ENCODE measurements at places on chromosomes 4 and X. TPM values are rescaled to one million over a fixed set of nuclear protein-coding genes. Genes with fewer than 3 reads are reported as not detected.

GRCh38 chr4:61086979-61087378, 113.1 kb upstream of the ADGRL3 start:
- H3K4me1 ChIP-seq: no peaks in the 10 kb centered on the region
- H3K27ac ChIP-seq: no peak overlapping the region
- DNase-seq: no peak
- no peaks in the 10 kb centered on the region for H3K36me3 ChIP-seq

Gene HSD17B13
- 1.2 TPM for total RNA-seq

GRCh38 chr4:5824227-5824626, 68.7 kb downstream of the CRMP1 start:
- no peaks in the 10 kb centered on the region for H3K27me3 ChIP-seq
- H3K36me3 ChIP-seq: no peaks in the 10 kb centered on the region
- no peak overlapping the region for H3K27ac ChIP-seq
- no peak for DNase-seq

Gene GCNA
- total RNA-seq: 2.8 TPM

DNA sequence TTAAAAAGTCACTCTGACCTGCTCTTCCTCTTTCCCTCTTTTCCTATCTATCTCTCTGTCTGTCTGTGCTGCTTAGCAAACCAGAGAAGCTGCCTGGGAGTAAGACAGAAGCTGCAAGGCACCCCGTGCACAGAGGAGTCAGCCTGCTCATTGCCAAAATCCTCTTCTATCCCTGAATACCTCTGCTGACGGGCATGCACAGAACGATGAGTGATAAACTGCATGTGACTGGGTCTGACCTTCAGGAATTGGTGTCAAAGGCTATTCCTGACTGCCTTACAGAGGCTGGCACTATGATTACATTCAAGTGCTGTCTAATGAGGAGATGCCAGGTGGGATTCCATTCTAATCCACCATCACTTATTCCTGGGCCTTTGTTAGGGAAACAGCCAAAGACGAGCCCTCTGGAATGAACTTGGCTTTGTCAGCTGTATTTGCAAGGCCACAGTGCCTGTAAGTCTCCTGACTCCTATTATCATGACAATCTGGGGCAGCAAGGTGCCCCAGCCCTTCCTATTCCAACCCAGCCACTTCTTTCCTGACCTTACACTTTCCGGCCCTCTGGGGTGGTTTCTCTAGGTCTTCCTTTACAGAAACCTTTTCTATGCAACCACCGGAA, 45.4 kb upstream of the CTAG2 start:
- no peaks in the 10 kb centered on the region for H3K27me3 ChIP-seq
- peaks cover 10% of the 10 kb centered on the region for H3K36me3 ChIP-seq
- DNase-seq: no peak
- H3K27ac ChIP-seq: no peak overlapping the region
- no peaks in the 10 kb centered on the region for H3K4me1 ChIP-seq

- no peak for DNase-seq
- no peak overlapping the region for H3K27ac ChIP-seq
- H3K27me3 ChIP-seq: no peaks in the 10 kb centered on the region
Observed at GRCh38 chr4:163492951-163493504, 1.5 kb upstream of the TMA16 start.
